ENCODE measurements at places on chromosomes 2 and 18.

DNA sequence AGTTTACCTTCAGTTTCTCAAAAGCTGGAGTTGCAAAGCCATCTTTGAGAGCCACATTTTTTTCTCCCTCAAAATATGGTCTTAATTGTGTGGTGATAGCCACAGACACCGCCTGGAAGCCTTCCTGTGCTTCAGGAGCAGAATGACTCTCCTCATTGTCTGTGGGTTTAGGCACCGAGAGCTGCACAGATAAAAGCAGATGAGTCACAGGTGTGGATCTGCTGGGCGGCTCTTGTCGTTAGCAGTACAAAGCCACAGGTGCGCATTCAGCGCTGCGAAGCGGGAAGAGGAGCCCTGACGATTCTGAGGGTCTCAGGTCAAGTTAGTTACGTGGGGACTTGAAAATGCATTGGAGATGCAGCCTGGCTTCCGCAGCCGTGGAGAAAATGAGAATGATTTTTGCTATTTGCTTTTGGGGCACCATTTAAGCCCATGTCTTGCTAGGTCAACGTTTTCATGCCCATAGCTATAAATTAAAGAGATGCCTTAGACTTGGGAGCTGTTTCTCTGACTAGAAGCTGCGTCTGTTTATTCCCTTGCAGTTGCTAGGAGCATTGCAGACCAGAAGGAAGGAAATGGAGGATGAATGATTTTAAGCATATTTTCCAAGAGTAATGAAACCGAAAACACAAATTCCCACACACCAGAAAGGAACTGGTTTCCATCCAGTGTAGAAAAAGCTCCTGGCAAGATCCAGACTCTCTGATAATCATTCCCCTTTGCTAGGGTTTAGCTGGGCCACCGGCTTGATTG, 51.5 kb downstream of the KLHL29 start:
- DNase-seq, result no peak

- no peak for DNase-seq
Observed at GRCh38 chr2:130875935-130876334, 39.2 kb downstream of the ARHGEF4 start.

DNA sequence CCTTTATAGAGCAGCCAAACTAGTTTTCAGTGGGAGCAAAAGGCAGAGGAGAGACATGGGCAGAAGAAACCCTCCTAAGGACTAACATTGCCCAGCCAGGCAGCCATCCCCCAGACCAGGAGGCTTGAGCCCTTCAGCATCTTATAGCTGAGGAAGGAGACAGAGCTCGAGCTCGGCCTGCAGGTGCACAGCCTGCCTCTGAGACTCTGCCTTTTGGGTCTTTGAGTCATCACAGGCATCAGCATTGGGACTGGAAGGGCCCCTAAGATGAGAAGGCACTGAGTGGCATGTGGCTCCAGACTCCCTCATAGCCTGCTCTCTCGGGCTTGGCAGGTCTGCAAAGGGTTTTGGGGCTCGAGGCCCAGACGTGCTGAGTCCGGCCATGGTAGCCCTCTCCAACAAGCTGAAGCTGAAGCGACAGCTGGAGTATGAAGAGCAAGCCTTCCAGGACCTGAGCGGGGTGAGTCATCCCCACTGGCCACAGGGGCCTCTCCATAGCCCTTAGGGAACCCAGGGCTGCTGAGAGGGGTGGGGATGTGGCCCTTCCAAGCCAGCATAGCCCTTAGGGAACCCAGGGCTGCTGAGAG, 84.1 kb downstream of the EPAS1 start:
- DNase-seq, result no peak

- peak; percentile 30 for DNase-seq
Observed at GRCh38 chr18:43620936-43621335, 343.6 kb upstream of the SYT4 start.

Measured in NCI-H460 (cell line).